ENCODE measurements at places on chromosomes 6 and 20.

DNA sequence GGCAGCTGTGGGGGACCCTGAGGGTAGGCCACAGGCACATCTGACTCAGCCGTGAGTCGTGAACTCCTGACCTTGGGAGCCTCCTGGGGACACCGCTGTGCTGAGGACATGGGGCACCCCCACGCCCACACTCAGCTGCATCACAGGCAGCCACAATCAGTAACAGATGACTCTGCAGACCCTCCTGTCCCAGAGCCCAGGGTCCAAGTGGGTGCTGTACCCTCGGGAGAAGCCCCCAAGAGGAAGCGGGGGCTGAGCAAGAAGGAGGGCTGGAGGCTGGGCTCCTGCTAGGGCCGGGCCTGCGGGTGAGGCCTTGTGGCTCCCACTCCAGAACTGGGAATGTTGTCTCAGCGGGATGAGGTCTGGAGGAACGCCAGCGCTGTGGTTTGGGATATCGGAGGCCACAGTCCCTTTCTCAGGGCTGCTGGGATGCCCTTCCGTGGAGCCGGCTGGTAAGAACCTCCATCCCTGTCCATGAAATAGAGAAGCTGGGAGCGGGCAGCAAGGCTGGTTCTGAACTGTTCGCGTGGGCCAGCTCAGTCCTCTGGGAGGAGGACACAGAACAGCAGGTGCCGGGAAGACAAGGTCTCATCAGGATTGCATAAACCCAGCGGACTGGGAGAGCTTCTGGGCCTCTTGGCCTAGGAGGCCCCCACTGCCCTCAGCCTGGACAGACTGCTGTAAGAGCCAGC, 3.1 kb upstream of the LAMA5 start:
- DNase-seq, result no peak

- no peak for DNase-seq
Observed at GRCh38 chr6:2215342-2215741, 30.1 kb downstream of the GMDS start.

DNA sequence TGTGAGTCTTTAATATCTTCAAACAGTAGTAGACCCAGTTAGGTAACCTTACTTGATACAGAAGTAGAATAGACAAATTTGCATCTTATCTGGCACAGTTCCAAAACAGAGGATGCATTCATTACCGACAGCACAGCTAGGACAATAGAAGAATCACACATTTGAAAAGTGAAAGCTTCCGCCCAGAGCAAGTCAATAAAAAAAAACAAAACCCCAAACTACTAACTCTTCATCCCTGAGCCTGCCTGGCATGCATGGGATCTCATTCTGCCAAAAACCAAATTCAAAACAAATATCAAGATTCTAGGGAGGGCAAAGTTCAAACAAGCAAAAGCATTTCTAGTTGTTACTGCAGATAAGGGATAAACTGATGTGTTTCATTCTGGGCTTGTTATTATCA, 235.4 kb downstream of the BTBD9 start:
- DNase-seq, result no peak

DNA sequence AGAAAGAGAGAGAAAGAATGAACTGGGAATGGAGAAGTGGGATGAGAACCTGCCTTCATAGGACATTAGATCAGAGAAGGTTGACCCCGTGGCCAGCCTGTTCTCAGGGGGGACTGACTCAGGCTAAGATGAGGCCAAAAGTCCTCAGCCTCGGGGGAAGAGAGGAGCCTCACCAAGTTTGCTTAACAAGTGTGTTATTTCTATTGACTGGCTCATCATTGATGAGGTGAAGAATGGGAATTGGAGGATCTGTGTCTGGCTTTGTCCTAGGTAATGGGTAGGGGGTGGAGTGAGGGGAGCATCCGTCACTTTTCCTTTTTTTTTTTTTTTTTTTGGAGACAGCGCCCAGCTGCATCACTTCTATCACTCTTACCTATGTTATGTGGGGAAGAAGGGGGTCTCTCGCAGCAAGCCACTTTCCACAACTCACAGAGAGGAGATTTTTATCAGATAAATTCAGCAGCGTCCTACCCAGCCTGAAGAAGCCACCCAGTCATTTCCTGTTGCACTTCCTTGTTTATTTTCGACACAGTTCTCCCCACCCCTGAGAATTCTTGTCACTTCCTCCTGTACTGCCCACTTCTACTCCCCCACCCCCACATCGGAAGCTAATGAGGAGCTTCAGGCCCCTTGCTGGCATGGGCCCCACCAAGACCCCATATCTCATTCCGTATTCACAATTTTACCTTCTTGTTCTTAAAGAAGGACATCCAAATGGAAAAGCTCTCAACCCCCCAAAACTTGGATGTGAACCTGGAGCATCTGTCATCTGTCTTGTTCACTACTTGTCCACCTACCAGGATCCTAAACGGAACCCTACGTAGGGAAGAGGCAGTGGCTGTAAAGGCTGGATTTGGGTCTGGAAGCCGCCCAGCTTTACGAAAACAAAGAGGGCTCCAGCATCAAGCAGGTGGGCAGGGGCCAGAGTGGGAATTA, 2.8 kb upstream of the RNASET2 start:
- peak; percentile 67 for DNase-seq

- DNase-seq, result no peak
Observed at GRCh38 chr6:3230900-3231246, 3.4 kb upstream of the TUBB2B start.

GRCh38 chr6:126388104-126388598, 48.2 kb downstream of the CENPW start:
- no peak for DNase-seq

- DNase-seq, result no peak
Observed at GRCh38 chr6:148074738-148075137, 267.9 kb upstream of the SASH1 start.

DNA sequence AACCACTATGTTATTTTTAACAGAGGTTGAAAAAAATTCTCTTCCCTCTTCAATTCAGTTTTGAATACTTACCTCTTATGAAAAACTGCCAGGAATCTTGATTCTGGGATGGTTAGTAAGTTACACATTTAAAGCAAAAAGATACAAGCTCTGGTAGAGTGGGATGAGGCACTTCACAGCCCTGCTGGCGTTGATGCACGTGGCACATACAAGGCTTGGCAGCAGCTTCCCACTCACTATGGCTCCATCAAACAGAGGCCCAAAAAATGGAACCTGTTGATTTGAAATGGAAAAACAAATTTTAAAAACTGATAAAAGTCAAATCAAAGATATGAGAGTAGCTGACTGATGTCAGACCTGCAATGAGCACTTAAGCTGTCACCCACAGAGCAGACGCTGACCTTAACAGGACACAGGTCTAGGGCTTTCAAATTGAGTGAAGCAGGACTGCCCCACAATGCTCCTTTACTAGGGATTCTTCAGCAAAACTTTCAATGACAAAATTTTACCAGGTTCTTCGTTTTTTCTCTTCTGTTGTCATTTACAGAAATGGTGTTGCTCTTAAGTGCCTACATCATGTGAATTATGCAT, 104.9 kb downstream of the INSM1 start:
- no peak for DNase-seq

DNA sequence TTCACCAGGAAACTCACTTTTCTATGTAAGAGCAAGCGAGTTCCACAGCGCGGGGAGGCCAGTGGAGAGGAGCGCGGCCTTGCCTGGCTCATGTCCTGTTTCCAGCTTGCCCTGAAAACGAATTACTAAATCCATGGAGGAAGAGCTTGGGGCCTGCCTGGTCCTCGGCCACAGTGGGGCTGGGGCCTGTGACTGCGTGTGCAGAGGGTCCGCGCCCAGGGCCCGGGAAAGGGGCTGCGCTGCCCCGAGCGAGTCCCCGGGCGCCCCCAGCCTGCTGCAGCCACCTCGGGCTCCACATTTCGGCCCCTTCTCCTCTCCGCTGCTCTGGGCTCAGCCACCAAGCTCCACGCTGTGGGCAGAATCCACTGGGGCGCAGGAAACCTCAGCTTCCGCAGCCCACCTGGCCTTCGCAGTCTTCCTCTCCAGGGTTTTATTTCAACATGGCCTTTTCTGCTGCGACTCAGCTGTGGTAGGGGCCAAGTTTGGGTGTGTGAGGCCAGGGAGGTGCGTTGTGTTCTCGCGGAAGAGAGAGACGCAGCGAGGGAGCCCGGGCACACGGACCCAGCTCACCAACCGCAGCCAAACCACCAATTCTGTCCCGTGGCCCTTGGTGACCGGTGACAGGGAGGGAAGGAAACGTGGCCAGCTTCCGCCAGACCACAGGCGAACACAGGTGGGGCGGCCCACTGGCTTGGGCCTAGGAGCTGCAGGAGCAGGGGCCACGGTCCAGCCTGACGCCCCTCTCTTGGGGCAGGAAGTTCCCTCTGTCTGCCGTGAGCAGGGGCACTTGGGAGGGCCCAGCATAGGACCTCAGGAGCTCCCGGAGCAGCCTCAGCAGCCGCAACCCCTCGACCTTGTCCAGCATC, 211.4 kb downstream of the ERMARD start:
- DNase-seq, result no peak

DNA sequence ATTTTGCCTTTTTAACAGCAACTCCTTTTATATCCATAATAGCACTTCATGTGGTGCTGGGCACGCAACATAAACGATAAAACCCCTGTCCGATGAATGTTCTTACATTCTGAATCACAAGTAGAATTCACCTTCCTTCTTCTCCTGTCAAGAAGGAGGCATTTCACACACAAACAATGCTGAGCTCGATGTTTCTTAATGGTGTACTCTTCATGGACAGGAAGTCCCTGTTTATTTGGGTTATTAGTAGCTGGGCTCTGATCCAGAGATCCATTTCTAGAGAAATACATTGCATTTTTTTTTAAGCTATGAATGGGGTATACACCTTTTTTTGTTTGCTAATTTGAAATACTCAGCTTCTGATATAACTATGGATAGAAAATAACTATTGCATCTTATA, 82.4 kb downstream of the PPP1R3G start:
- no peak for DNase-seq

DNA sequence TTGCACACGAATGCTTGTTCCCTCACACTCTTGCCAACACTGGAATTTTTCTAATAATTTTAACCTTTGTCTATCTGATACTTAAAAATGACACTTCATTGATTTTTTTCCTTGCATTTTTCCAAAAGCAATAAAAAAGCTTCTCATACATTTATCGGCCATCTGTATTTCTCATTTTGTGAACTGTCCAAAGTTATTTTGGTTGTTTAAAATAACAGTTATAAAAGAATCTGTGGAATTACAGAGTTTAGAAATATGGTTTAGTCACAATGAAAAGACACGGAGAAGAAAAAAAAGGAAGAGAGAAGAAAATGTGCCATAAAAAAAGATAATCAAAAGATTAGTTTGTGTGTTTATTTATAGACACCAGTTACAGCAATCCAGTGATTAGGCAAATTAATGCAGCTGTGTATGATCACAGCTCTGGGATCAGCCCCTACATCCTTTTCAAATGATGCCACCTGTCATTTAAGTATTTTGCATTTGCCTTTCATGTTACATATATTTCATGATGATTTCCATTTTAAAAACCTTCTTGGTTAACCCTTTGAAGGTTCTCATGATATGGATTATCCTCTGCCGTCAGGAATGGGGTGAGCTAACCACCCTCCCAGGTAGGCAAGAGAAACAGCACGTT, 171.7 kb downstream of the BACH2 start:
- no peak for DNase-seq

DNA sequence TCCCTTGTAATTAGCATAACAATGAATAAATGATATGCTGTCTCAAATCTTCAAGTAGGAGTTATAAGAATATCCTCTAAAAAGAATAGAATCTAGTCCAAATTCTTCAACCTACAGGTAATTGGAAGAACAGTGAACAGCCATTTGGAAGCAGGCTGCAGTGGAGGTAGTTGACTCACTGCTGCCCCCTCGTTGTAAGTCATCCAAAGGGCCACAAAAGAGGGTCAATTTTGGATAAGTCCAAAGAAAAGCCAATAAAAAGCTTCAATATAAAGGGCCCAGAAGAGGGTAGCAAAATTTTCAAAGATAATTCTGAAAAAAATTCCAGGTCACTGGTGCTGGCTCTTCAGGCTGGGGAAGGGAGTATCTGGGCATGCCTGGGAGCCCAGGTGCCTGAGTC, 60.8 kb upstream of the SSTR4 start:
- no peak for DNase-seq

DNA sequence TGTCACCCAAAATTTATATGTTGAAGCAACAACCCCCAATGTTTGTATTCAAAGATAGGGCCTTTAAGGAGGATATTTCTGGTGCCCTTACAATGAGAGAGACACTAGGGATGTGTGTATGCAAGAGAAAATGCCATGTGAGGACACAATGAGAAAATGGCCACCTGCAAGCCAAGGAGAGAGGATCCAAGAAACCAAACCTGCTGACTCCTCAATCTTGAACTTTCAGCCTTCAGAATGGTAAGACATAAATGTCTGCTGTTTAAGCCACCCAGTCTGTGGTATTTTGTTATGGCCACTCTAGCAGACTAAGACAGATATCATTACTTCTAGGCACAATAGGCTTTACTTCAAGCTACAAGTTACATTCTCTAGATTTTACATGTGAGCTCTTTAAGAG, 1145.1 kb upstream of the MAP3K7 start:
- DNase-seq, result no peak

GRCh38 chr20:6348908-6349307, 226.1 kb upstream of the FERMT1 start:
- no peak for DNase-seq

DNA sequence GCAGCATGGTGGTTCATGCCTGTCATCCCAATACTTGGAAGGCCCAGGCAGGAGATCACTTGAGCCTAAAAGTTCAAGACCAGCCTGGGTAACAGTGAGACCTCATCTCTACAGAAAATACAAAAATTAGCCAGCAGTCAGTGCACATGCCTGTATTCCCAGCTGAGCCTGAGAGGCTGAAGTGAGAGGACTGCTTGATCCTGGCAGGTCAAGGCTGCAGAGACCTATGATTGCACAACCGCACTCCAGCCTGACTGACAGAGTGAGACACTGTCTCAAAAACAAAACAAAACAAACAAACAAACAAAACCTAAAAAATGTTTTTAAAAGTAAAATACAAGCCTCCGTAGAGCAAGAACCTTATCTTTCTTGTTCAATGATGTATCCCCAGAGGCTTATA, 6.0 kb downstream of the CEP85L start:
- DNase-seq, result no peak

GRCh38 chr20:18628330-18628920, 40.6 kb downstream of the DTD1 start:
- DNase-seq, result no peak

GRCh38 chr6:34243901-34244884, 4.6 kb downstream of the SMIM29 start:
- no peak for DNase-seq

DNA sequence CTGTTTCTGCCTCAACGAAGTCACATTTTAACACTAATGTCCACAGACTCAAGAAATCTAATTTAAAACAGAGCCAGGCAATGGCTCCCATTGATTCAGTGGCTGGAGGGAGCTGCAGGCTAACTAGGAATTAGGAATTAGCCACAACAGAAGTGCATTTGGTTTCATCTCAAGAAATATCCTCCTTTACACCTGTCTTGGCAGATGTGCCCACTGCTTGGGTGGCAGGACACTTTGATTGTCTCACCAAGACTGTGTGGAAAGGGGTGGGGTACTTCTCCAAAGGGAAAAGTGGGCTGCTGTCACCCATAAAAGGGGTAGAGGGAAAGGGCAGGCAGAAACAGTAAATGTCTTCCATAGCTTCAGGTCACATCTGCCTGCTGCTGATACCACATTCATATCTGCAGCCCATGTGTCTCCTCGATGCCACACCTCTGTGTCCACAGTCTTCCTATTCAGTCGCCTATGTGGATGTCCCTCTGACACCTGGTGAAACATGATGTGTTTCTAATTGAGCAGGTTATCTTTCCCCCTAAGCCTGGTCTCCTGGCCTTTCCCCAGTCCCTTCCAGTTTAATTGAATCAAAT, 10.9 kb upstream of the OSER1 start:
- DNase-seq, result no peak

- DNase-seq, result no peak
Observed at GRCh38 chr6:98633886-98634285, 200.5 kb upstream of the POU3F2 start.

- no peak for DNase-seq
Observed at GRCh38 chr20:18176318-18176785, 38.7 kb downstream of the KAT14 start.

All from Jurkat, Clone E6-1 (cell line).